Naive thymus-derived CD4-positive, alpha-beta T cell (primary cell): ENCODE measurements at places on chromosomes 3 and 15.
A peak's percentile ranks its signal among the peaks of the same experiment; 100 is the strongest.

DNA sequence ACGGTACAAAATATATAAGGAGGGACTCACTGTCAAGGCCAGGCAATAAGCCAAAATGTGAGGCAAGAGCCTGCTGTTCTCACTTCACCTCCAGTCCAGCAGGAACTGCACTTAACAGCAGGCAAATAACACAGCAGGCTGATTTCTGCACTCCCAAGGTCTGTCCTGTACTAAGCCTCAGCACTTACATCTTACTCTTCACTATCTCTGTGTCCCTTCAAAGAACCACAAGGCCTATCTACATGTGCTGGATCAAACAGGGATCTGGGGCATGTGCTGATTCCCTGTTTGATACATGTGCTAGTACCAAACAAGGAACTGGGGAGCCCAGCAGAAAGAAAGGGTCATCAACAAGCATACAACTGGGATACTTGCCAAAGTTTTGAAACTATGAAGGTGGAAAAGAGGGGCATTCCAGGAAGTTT is 22.2 kb downstream of the UACA start:
- DNase-seq = no peak

DNA sequence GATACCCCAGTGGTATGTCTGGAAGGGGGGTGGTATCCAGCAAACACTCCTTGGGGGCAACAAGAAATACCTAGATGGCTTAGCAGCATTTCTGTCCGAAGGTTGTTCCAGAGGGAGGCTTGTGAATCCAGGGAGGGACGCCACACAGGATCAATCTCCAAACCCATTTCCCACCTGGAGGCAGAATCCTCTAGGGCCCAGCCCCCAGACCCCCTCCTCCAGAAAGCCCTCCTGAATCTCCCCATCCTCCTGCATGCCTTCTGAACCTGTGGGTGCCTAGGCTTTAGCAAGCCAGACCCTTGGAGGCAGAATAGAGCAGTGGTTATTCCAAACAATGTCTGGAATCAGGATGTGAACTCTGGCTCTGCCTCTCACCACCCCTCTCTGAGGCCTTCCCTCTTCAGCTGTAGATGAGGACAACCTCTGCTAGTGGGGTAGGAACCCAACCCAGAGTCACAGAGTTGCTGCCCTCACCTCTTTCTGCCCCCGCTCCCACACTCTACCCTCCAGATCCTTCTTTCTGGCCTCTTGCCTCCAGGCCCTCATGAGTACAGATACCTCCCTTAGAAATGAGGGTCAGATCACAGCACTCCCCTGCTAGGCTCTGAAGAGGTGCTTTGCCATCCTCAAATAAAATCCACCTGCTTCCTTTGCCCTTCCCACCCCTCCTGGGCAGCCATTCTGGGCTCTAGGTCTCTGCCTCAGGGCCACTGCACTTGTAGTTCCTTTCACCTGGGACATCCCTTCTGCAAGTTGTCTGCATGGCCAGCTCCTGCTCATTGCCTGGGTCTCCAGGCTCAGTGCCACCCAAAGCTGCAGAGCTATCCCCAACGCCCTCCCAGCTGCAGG is 8.1 kb downstream of the CISH start:
- no peak for DNase-seq

DNA sequence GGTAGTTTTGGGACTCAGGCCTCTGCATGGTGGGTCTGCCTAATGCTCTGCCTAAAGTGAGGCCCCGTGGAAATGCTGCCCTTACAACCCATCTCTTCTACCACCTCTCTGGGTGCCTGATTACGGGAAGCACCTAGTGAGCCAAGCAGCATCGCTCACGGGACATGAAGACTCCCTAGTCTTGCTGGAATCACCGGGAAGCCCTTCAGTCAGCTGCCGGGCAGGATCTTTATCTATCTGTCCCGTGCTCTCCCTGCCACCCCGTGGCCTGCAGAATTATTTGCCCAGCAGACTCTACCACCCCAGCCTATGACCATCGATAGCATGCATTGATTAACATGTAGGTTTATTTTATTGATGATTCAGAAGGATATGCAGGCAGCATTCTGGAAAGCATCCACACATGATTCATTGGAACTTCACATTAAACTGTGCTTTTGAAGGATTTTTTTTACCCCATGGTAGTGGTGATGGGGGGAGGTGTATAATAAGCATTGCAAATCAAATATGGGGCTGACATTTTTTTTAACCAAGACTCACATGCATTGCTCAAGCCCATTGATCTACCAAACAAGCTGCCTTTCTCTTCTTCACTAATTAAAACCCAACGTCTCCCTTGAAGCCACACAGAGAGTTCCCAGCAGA is 63.1 kb downstream of the ATP2B2 start:
- no peak for DNase-seq

GRCh38 chr15:39265261-39265660 is 315.6 kb upstream of the THBS1 start:
- no peak for DNase-seq

DNA sequence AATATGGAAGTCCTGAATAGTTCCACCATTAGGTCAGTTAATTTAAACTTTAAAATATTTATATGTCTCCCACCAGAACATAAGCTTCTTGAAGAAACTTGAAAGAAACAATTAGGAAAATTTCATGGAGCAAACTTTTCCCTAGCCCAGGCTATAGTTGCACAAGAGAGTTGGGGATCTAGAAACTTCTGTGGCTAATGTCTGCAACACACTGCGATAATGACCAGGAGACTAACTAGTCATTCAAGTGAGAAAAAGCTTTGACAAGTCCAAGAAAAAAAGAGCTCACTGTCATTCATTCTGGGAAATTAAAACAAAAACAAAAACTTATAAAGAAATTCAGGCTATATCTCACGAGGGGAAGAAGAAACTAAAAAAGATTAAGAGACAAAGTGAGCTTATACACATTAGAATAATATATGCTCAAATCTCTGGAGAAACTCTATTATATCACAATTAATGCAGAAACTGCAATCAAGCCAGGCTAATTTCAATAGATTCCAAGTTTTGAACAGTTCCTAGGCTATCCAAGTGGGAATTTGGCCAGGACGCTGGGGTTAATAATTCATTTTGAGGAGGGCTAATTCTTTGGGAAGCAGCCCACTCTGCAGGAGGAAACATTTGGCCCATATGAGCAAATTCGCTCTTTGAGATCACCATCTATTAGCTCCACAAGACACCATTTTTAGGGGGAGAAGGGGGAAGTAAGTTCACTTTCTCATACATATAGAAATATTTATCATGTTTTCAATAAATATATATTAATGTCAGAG is 134.6 kb downstream of the MEIS2 start:
- no peak for DNase-seq

DNA sequence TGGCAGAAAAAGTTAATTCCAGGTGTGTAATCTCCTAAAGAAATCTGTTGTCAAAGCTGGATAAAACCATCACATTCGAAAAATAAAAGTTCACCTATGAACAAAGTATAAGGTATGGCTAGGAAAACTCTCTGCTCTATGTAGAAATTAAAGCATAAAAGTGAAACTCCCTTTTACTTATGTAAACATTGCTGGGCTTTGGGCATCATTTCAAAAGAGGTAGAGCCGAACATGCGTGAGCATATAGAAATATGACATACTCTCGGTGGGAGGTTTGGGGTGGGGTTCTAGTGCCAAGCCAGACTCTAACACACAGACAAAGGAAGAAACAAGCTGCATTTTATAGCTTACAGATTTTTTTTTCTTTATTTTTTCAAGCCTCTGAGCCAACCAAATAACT is 306.8 kb upstream of the ATP11B start:
- DNase-seq = no peak

GRCh38 chr15:51775967-51776816 is 24.8 kb downstream of the TMOD2 start:
- peak; percentile 47 for DNase-seq

DNA sequence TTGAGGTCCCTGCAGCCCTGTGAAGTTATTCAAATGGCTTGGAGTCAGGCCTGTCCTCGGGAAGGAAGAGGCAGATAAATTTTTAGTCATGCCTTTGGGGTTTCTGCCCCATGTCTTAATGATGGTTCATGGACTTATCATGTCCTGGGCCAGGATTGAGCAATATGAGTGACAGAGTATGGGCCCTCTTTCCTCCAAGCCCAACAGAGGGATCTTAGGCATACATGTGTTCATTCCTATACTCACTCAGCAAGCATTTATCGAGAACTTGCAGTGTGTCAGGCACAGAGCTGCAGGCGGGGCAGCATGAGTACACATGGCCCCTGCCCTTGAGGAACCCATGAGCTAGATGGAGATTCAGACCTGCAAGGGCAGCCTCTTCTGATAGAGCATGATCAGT is 6.2 kb downstream of the ESYT3 start:
- no peak for DNase-seq

- no peak for DNase-seq
Observed at GRCh38 chr3:115615001-115615814, 8.1 kb upstream of the GAP43 start.

GRCh38 chr3:4985330-4986174 is 6.3 kb downstream of the BHLHE40 start:
- DNase-seq = no peak

DNA sequence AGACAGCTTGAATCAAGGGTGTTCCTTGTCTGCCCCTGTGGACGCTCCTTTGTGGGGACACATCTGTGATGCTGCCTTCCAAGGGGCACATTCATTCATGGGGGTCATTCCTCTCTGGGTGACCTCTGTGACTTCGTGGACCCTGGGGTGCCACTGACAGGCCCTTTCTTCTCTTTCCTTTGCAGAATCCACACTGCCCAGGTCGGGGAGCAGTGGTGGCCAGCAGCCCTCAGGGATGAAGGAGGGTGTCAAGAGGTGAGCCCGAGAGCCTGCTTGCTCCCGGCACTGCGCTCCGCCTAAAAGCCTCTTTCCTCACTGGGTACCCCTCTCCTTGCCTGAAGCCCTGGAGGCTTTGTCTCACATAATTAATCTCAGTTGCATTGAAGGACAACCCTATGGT is 26.3 kb downstream of the CHCHD6 start:
- no peak for DNase-seq
